ENCODE measurements at places on chromosomes 3 and 15.

DNA sequence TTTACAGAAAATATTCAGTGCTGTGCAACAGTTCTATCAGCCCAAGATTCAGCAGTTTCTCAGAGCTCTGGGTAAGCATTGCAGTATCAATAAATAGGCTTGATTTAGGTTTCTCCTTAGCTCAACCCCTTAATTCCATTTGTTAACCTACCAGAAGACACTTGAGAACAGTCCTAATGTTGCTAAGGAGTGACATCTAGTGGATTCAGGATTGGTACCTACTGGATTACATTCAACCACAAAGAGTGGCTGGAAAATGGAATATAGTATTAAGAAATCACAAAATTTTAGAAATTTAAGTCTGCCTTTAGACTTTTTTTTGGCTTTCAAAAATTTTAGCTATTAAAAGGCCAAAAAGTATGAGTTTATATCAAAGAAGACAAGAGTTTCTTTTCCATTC is 34.7 kb downstream of the POLG start:
- DNase-seq = no peak

GRCh38 chr3:11643201-11643603 is 513 bp downstream of the VGLL4 start:
- no peak for DNase-seq

- no peak for DNase-seq
These were observed 5.9 kb downstream of the RNU6-1 start for GRCh38 chr15:67833710-67834511.

DNA sequence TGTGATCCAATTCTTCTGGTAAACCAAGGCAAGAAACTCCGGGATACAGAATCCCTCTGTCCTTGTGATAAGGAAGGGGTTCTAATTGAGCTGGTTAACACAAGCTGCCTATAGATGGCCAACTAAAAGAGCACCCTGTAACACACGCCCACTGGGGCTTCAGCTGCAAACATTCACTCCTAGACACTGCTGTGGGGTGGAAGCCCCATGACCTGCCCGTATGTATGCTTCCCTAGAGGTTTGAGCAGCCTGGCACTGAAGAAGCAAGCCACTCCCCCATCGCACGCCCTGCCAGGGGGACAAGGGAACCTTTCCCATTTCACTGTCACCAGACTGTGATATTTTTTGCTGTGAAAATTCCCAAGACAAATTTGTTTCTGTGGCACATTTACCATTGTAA is 516.9 kb upstream of the GOLIM4 start:
- no peak for DNase-seq

GRCh38 chr3:37537914-37538691 is 323.6 kb upstream of the CTDSPL start:
- DNase-seq = no peak

GRCh38 chr3:74001436-74001835 is 376.7 kb upstream of the PDZRN3 start:
- DNase-seq = no peak

DNA sequence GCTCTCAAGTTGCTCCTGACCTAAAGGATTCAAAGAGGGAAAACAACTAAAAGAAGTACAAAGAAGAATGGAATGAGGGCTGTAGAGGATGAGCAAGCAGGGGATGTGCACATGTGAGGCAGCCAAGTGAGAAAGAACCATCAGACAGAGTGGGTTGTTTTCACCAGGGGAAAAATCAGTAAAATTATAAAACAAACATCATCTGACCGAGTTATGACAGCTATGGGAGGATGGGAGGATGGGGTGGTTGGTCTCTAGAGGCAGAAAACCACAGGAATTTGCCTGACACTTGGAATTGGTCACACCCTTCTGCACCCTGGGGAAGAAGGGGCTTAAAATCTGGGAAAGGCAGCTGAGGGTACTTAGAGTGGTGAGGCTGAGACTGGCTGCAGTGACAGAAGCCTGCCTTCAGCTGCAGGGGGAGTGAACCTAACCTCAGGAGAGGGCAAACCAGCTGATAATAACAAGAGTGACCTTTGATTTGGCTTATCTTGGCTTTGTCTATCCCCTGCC is 10.1 kb downstream of the ARHGAP31 start:
- DNase-seq = no peak

DNA sequence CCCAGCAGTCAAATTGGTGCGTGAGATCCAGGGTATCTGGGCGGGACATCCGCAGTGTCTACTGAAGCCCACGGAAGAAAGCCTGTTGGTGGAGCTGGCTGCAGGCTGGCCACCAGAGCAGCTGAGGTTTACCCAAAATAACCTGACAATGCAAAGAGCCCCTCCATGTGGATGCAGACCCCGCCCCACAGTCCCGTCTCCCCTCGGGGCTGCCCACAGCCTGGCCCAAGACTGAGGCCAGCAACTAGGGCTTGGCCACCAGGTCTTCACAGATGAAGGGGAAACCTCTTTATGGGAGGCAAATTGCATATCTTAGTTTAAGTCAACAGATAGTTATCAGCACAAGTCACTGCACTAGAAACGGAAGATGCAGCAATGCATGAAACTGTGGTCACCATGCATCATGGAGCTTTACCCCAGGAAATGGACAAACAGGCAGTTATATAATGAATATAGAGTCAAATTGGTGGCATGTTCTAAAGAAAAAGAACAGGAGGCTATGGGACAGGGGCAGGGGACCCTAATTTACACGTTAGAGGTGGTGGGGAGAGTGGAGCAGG is 86.3 kb downstream of the ARNT2 start:
- DNase-seq = no peak

DNA sequence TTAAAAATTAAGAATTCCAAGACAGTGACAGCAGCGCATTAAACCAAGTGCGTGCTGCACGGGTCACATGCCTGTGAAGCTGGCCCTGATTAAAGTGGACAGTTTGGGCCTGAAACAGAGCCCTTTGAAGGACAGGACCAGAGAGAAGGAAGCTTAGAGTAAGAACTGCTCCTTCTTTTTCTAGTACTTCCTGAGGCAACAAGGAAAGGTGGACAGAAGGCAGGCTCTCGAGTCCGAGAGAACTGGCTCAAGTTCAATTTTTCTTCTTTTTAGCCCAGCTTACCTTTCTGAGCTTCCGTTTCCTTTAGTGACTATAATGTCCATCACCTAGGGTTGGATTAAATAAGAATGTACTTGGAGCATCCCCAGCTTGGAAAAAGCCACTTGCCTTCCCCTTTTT is 26.9 kb downstream of the ANP32A start:
- DNase-seq = no peak

- DNase-seq = no peak
These were observed 301.9 kb downstream of the CACNA2D3 start for GRCh38 chr3:54424292-54424691.

- no peak for DNase-seq
These were observed 9.2 kb upstream of the ATP8B4 start for GRCh38 chr15:50128266-50128665.

- no peak for DNase-seq
These were observed 12.1 kb upstream of the THSD4 start for GRCh38 chr15:71103102-71103676.

DNA sequence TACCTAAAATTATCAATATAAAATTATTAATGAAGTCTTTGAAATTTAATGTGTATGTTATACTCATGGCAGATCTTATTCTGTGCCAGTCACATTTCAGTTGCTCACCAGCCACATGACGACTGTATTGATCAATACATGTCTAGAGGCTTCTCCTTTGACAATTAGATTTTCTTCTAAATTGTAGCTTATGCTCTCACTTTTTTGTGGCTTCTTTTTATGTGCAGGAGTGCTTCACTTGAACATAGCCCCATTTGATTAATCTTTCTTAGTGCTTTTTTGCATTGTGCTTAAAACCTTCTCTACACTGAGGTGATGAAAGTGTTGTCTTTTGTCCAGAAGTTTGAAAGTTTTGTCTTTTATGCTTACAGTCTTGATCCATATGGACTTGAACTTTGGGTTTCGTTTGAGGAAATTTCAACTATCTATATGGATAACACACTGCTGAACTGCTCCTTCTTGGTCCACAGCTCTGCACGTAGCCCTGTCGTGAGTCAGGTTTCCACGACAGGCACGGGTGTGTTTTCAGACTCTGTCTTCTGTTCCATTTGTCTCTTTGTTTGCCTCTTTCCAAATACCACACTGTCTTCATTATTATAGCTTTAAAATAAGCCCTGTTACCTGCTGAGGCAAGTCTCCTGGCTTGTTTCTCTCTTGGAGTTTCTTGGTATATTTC is 393.9 kb upstream of the CFAP20DC start:
- no peak for DNase-seq

DNA sequence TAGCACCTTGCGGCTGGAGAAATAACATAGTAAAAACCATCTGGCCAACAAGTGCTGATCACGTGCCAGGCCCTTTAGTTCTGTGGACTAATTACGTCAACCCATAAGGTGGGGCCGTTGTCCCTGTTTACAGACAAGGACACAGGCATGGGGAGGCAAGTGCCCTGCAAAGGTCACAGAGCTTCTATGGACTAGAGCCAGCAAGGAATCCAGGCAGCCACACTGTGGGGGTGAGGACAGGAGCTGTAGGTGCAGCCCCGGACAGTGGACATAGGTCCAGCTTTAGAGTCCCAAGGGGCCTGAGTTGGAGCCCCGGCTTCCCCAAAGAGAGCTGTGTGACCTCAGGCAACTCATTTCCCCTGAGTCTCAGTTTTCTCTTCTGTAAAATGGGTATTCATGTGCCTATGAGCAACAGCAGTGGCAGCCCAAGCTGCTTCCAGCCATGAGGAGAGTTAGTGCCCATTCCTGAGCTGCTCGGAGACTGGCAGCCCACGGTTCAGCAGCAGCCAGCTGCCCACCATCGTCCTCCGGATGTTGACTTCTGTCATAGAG is 13.9 kb downstream of the CHST13 start:
- DNase-seq = no peak
